ENCODE measurements at places on chromosomes 13 and 19.

DNA sequence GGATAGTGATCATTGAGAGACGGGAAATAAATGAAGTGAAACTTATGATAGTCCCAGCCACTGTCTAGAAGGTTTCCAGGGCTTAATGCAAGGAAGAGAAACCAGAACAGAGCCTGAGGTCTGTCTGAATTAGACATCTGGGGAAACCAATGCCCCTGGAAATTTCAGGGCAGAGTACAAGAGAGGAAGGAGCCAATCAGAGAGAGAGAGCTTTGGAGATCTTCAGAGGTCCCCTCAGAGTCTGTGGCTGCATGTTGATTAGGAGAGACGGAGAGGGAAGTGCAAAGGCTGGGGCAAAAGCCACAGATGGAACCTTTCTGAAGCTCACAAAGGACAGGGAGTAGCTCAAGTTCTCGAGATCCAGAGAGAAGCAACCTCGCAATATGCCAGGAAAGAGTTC is 378.0 kb downstream of the DNAJC15 start:
- DNase-seq = no peak

DNA sequence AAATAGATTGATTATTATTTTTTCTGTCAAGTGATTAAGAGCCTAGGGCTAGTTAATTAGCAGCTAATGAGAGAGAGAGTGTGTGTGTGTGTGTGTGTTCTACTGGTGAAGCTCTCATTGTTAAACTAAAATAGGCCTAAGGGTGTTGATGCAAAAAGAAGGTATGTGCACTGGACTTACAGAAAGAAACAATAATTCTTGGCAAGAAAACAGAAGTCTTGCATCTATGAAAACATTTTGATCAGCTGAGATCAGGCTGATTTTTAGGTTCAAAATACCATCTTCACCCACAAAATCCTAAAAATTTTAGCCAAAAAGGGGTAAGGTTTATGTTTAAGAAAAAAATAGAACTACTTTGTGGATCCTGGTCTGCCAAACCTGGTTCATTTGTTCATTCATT is 106.5 kb downstream of the POSTN start:
- no peak for DNase-seq

DNA sequence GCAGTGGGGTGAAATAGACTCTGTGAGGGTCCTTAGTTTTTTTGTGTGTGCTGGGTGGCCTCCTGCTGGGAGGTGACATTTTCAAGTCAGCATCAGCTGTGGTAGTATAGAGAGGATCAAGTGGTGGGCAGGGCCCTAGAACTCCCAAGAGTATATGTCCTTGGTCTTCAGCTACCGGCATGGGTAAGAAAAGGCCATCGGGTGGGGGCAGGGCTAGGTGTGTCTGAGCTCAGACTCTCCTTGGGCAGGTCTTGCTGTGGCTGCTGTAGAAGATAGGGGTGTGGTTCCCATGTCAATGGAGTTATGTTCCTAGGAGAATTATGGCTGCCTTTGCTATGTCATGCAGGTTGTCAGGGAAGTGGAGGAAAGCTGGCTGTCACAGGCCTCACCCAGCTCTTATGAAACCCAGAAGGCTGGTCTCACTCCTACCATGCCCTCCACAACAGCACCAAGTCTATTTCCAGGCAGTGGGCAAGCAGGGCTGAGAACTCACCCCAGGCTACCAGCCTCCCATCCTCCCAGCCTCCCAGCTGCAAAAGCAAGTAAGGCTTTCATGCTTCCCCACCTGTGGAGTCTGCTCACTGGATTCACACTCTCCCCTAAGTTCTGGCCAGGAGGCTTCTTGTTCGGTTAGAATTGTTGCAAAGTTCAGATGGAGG is 130.6 kb upstream of the SOX1 start:
- no peak for DNase-seq

GRCh38 chr19:38638461-38638860 is 9.0 kb upstream of the ACTN4 start:
- no peak for DNase-seq

DNA sequence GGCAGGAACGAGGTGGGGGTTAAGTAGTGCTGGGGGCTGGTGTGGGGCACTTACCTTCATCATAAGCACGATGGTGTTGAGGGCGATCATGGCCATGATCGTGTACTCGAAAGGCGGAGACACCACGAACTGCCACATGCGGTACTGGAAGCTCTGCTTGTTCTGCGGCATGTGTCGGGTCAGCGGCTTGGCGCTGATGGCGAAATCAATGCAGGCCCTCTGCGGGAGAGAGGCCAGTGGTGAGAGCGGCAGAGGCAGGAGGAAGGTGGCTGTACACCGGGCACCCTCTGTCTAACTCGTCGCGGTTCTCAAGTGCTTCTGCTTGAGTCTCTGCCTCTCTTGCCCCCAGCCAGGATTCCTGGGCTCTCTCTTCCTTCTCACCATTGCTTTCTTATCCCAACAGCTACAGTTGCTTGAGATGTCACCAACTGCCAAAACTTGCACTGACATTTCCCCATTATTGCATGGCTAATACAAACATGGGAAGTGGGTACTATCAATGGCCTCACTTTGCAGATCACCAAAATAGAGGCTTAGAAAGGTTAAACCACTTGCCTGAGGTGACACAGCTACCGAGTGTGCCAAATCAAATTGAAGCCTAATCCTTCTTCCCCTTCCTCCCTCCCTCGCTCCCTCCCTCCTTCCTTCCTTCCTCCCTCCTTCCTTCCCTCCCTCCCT is 105.0 kb downstream of the IER2 start:
- no peak for DNase-seq

DNA sequence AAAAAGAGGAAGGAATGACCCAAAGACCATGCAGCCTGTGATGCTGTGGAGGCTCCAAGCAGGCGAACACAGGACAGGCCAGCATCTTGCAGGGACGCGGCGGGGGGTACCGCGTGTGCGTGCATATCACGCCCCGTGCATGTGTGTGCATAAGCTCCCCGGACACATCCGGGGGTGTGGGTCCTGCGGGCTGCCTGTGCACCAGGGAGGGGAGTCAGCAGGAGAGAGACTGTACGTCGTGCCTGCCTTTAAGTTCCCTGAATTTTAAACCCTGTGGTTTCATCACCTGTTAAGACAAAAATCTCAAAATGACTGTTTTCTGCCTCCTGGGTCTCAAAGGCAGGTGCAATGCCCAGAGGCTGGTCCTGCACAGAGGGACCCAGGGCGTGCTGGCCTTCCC is 16.6 kb downstream of the ADAT3 start:
- no peak for DNase-seq

GRCh38 chr13:111436446-111436845 is 116.0 kb downstream of the TEX29 start:
- DNase-seq = no peak

Measured in C1 segment of cervical spinal cord (tissue), 14 donors.